ENCODE measurements at places on chromosomes 1 and 21.

- no peak for DNase-seq
Observed at GRCh38 chr1:165815725-165816124, 11.7 kb upstream of the UCK2 start.

GRCh38 chr1:92495392-92496063 is 8.8 kb upstream of the GFI1 start:
- no peak for DNase-seq

DNA sequence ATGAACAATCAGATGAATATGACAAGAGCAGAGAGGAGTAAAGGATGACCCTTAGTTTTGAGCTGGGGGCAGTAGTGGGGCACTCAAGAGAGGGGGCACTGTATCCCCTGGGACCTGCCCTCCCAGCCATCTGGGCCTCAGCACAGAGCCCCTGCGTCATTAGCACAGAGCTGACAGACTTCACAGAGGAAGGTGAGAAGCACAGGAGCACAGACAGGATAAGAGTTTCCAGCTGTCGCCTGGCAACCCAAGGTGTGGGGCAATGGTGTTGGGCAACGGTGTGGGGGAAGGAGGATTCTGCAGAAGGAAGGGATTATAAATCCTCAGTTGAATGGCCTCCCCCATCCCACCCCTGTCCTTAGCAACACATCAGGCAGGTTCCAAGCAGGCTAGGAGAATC is 30.2 kb downstream of the RAB3B start:
- no peak for DNase-seq

DNA sequence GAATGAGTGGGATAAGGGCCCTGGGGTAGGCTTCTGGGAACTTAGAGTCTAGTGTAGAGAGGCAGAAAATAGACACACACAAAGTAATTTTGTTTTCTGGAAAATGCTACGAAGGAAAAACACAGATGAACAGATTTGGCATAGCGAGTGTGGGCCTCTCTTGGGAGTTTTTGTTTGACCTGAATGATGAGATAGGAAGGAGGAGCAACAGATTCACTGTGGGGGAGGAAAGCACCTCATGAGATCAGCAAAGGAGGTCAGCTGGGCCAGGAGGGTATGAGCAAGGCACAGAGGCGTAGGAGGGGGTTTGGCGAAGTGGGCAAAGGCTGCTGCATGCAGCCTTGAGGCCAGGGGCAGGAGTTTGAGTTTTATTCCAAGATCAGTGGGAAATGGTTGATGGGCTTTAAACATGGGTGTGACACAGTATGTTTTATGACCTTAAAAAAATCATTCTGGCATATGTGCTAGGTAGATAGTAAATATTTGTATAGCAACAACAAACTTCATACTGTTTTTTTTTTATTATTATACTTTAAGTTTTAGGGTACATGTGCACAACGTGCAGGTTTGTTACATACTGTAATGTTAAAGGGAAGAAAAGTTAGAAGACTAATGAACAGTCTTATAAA is 57.9 kb downstream of the FGGY start:
- DNase-seq = no peak

DNA sequence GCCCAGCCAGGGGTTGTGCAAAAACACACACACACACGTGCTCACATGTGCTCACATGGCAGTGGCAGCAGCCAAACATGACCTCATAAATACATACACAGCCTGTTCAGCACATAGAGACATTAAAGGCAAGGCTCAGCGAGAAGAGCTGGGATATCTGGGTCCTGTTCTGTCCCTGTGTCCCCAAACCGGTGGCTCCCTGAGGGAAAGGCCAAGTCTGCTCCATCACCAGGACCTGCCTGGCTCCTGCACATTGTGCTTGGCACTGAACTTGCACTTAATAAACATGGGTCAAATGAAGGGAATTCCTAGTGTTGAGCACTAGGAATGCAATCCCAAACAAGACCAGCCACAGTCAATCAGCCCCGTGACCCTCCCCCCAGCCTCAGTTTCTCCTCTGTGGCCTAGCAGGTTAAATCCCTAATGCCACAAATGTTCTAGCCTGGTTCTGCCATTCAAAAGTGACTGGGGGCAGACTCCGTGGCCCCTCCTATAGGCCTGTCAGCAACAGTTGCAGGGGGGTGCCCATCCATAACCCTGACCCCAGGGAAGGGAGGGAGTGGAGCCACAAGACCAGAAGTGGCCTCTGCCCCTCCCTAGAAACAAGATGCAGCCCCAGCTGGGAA is 160.9 kb upstream of the VAMP3 start:
- DNase-seq = no peak

GRCh38 chr1:5724847-5725246 is 267.4 kb downstream of the NPHP4 start:
- DNase-seq = no peak

DNA sequence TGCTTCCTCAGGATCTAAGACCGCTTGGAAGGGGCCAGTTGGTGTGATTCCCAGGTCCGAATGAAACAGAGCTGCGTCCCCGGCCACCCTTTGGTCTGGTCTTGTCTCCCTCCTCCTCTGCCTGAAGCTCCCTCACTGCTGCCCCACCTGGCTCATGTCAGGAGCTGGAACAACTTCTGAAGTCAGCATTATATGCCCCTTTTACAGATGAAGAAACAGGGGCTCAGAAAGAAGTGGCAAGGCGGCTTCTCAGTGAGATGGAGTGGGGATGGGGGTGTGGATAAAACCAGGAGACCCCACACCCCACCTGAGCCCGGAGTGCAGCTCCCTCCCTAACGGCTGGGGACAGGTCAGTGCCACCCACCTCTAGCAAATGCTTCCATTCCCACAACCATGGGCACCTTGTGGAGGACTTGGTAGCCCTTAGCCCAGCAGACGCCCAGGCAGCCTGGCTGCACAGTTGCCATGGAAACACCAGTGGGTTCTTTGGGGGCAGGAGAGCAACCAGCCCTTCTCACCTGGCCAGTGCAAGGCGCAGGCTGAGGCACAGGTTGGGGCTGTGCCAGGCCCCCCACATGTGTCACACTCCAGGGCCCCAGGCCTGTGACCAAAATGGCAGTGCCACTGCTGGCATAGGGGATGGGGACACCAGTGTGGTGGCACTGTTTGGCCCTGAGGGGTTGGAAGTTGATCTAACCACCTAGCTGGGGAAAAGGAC is 31.9 kb upstream of the ECE1 start:
- DNase-seq = no peak

DNA sequence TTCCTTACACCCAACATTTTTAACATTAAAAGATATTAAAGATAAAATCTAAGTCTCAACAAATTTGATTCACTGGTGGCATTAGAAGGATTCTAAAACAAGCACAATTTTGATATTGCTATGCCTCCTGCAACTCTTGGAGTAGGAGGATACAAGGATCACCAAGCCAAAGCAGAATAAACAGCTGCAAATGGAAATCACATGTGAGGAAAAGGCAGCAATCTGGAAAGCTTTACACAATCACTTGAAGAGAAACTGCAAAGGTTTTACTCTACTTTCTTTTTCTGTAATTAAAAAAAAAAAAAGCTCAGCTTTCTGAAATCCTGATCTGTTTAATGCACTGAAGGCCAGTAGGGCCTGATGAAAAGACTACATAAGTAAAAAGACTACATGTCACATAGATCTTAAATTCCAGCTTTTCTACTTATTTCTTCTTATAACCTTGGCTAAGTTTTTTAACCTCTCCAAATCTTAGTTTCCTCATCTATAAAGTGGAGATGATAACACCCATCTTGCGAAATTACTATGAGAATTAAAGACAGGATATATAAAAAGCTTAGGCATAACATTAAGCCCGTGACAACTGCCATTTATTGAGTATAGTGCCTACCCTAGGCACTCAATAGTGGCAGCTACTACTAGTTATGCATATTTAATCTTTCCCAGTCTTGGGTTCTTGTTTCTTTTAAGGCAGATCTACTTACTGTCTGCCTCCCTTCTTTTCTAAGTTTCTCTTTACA is 73.5 kb downstream of the EPS15 start:
- DNase-seq = no peak

DNA sequence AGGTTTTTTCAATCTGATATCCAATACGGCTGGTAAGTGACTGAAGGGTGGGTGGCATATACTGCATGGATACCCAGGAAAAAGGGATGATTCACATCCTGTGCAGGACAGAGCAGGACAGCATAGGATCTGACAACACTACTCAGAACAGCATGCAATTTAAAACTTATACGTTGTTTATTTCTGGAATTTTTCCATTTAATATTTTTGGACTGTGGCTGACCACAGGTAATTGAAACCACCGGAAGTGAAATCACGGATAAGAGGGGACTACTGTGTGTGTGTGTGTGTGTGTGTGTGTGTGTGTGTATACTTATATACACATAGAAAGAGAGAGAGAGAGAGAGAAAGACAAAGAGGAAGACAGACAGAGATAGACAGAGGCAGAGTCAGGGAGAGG is 23.0 kb downstream of the ERICH3 start:
- no peak for DNase-seq

- DNase-seq = no peak
Observed at GRCh38 chr1:98340511-98340910, 321.0 kb upstream of the SNX7 start.

- DNase-seq = no peak
Observed at GRCh38 chr1:185696422-185697150, 37.6 kb upstream of the HMCN1 start.

GRCh38 chr1:101388904-101389546 is 152.2 kb downstream of the S1PR1 start:
- no peak for DNase-seq

- no peak for DNase-seq
Observed at GRCh38 chr1:60949154-60949825, 133.1 kb upstream of the NFIA start.

- DNase-seq = no peak
Observed at GRCh38 chr1:172417557-172417956, 2.9 kb upstream of the C1orf105 start.

GRCh38 chr1:42279055-42279454 is 56.0 kb downstream of the FOXJ3 start:
- DNase-seq = no peak

Data from neural progenitor cell (in vitro differentiated cells).